ENCODE measurements at places on chromosomes 3 and 15. TPM values are rescaled to one million over a fixed set of nuclear protein-coding genes. Genes with fewer than 3 reads are reported as not detected.

CPLX3 gene
- total RNA-seq = 4.1 TPM

MUC20 gene
- 3.6 TPM for total RNA-seq

DNA sequence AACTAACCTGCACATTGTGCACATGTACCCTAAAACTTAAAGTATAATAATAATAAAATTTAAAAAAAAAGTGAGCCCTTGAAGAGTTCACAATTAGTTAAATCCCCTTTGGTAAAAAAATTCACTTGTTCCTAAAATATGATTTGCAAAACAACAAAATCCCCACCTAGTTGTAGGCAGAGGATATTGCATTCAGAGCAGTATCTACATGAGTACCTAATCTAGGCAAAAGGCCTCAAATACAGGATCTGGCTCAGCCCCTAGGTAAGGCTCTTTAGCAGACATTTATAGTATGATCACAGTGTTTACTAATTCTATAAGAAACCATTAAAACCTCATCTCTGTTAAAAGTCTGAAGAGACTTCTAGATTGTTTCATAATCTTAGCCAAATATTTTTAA lies 89.3 kb upstream of the CCDC80 start:
- DNase-seq = no peak

- DNase-seq = peak; percentile 91
Observed at GRCh38 chr3:42701371-42702065, 1.1 kb downstream of the HHATL start.

DNA sequence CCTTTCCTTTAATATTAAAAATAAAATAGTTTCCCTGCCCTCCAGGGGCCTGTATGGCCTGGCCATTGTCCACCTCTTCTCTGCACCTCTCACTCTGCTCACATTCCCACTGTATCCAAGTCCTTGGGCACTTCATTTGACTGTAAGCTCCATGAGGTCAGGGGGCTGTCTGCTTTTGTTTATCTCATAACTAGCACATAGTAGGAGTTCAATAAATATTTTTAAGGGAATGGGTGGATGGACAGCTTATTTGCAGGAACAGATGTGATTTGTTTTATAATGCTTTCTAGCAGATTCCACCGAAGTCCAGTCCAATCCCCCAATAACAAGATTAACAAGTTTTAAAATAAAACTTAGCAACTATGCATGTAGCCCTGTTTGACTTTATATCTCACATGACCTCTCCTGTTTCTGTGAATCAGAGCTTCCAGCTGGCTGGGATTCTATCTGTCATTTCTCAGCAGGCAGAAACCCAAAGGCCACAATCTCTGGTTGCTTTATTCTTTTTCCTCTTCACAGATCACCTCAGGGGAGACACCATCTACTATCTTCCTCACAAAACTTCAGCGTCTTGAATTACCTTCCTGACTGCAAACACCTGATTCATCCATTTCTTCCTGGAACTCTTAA lies 123.0 kb upstream of the NR2F2 start:
- no peak for DNase-seq

CGNL1 gene
- total RNA-seq = 15.2 TPM

GRCh38 chr3:2714834-2715233 lies 395.3 kb downstream of the IL5RA start:
- no peak for DNase-seq

DNA sequence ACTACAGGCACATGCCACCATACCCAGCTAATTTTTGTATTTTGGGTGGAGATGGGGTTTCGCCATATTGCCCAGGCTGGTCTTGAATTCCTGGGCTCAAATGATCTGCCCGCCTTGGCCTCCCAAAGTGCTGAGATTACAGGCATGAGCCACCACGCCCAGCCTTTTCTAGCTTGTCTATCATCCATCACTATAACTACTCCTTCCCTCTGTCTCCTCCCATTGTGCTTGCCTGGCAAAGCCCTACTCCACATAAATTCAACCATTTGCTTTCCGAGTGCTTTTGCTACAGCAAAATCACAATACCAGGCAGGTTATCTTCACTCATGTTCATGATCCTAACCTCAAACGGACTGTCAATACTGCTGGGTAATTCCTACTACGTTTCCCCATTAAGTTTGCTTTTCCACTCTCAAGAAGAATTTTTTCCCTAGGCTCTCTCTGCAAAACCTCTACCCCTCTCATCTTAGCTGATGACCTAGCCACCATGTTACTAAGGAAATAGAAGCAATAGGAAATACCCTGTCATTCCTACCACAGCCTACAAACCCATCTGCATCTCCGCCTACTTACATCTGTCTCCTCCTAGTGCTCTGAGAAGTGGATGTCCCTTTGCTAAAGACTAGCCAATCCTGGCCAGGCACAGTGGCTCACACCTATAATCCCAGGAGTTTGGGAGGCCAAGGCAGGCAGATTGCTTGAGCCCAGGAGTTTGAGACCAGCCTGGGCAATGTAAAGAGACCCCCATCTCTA lies 64.5 kb downstream of the RBPMS2 start:
- DNase-seq = no peak

PPARG gene
- total RNA-seq = 24.0 TPM

- DNase-seq = no peak
Observed at GRCh38 chr3:88112289-88112688, 37.5 kb upstream of the C3orf38 start.

DUOXA2 gene
- not detected for total RNA-seq

TTC21A gene
- total RNA-seq = 1.1 TPM

DNA sequence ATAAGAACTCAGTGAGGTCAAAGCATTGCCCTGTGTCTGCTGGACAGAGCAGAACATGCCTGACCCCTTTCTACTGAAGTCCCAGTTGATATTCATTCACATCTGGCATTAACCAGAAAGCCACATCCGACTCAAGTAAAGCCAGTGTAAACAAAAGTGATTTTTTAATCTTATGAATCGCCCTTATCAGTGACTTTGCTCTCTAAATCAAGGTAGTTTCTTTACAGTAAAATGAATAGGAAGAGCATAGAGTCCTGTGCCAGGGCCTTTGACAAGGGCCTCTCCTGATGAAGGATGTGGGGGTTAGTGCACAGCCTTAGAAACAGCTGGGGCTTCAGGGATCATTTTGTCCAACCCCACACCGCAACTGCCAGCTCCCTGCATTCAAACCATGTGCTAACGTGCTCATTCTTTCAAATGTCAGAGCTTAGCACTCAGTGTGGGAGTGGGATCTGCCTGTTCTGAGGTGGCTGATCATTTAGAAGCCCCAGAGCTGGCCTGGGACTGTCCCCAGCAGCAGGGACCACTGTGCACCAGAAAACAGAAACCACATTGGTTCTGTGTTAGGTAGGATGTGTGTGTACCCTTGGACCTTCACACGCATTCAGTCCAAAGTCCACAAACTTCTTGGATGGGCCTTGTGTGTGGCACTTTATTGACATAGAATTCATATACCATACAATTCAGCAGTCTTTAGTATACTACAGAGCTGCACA lies 55.3 kb downstream of the CCR4 start:
- DNase-seq = no peak

SHF gene
- 5.0 TPM for total RNA-seq

DPPA2 gene
- not detected for total RNA-seq

GRCh38 chr3:10945683-10946287 lies 46.8 kb upstream of the SLC6A1 start:
- peak; percentile 84 for DNase-seq

GOLGA6L7 gene
- total RNA-seq = not detected

- DNase-seq = no peak
Observed at GRCh38 chr3:33314993-33315392, 37.8 kb downstream of the FBXL2 start.

CAPN7 gene
- 34.2 TPM for total RNA-seq

GRCh38 chr15:38425269-38425668 lies 28.7 kb upstream of the FAM98B start:
- DNase-seq = no peak

- no peak for DNase-seq
Observed at GRCh38 chr3:26089249-26089648, 299.4 kb downstream of the OXSM start.

GHSR gene
- total RNA-seq = not detected

GRCh38 chr15:93045191-93045785 lies 43.7 kb downstream of the RGMA start:
- no peak for DNase-seq

DNA sequence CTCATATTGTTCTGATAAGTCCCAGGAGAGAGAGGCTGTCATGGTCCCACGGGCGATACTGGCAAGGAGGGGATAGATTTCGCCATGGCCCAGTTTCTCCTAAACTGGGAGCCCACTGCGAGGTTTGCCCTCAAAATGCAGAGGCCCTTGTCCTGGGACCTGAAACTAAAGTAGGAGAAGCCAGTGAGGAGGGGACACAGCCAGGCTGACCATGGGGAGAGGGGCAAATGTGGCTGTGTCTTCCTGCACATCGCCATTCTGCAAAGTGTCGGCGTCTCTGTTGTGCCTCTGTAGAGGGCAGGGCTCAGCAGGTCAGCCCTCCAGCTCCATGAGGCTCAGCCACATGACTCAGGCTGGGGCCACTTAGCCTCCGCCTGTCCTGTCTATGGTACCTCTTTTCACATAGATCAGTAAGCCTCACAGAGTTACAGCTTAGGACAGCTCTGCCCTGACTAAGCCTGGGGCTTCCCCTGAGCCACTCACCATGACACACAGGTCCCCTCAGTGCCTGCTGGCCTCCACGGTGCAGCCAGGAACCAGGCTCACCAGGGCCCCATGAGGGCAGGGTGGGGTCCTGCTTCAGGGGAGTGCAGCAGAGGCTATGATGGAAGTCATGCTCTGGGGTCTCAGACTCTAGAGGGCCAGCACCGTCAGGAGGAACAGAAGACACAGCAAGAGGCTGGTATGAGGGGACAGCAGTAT lies 28.6 kb upstream of the PLXNA1 start:
- DNase-seq = peak; percentile 7

DNA sequence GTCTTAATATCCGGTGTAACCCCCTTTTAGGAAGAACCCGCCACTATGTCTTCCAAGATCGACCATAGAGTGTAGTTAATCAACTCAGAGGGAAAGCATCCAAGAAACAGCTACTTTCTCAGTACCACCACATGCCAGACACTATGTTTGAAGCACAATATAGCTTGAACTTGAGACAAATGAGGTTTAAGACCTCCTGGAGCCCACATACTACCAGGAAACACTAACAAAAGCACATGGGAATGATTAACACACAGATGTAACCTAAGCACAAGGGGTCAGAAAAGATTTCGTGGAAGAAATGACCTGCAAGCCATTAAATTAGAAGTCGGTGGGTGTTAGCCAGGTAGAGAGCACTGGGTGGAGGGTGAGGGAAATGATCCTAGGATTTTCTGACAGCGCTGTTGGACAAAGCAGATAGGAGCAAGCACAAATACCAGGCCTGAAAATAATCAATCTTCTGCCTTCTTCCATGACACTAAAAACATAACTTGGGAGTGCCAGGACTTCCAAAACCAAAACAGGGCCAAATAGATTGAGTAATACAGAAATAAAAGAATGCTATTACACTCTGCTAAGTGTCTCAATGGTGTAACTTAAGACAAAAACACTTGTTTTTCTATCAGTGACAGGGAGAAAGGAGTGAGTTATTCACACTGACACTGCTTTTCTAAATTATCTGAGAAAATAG lies 213.7 kb downstream of the FOXP1 start:
- no peak for DNase-seq

- no peak for DNase-seq
Observed at GRCh38 chr3:29475305-29475840, 194.5 kb downstream of the RBMS3 start.

CHRD gene
- 4.6 TPM for total RNA-seq

APBA2 gene
- total RNA-seq = 1.2 TPM

FBN1 gene
- total RNA-seq = 27.6 TPM

DNA sequence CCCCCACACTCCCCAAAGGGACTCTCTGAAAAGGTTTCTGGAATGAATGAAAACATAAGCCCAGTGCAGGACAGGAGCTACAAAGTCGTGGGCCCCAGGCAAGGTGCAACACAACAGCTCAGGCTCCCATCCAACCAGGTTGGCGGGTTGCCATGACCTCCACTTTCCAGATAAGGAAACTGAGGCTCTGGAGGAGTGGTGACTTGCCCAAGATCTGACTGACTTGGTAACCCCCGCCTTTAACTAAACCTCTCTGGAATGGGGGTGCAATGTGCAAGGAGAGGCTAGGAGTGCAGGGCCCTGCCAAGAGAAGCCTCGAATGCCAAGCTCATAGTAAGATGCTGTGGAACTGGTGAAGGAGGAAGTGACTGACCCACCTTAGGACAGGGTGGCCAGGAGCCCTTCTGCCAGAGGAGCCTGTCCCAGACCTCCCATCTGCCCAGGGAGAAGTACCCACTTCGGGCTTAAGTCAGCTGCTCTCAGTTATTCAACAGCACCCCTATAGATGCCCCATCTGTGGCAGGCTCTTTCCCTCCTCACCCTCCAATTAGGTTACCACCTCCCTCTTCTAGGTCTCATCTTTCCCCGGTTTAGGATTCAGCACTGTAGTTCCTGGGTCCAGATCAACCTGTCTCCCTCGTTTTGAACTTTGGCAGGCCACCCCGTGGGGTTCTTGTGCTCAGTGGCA lies 553 bp upstream of the TNNC1 start:
- DNase-seq = peak; percentile 73

CLSTN2 gene
- 4.9 TPM for total RNA-seq

NLGN1 gene
- 10.5 TPM for total RNA-seq

BBX gene
- total RNA-seq = 43.8 TPM

DNA sequence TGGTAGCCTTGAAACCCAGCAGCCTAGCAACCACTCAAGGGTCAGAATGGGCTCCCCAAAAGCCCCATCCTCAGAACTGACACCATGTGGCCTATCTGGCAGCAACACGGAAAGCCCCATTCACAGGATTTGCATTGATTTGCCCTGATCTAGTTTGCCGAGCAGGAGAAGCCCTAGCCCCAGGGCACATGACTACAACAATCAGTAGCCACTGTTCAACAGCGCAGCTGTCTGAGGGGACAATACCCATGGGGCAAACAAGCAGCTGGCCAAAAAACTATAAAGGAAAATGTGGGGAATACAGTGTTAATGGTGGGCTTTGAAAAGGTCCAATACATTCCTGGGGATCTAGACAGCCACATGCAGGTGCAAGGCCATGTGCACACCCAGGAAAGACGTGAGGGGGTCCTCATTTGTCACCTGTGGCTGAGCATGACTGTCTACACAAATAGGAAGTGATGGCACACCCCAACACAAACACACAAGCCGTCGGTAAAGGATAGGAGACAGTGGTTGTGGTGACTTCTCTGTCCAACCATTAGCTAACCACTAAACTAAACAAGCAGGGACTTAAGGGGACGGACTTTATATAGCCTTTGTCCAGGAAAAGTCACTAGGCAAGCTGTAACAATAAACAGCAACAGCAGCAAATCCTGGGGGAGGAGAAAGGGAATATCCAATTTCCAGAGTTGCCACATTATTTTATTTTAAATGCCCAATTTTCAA lies 113.7 kb downstream of the LRIG1 start:
- DNase-seq = no peak

CCR9 gene
- total RNA-seq = not detected

FBXO40 gene
- total RNA-seq = 228 TPM

GRCh38 chr3:183131186-183131725 lies 31.3 kb downstream of the LAMP3 start:
- no peak for DNase-seq

- DNase-seq = no peak
Observed at GRCh38 chr3:38067508-38068233, 28.7 kb downstream of the DLEC1 start.

GRCh38 chr15:63473999-63474809 lies 30.2 kb upstream of the USP3 start:
- DNase-seq = no peak
